ENCODE measurements at places on chromosomes 5 and 9.
A peak's percentile ranks its signal among the peaks of the same experiment; 100 is the strongest.

DNA sequence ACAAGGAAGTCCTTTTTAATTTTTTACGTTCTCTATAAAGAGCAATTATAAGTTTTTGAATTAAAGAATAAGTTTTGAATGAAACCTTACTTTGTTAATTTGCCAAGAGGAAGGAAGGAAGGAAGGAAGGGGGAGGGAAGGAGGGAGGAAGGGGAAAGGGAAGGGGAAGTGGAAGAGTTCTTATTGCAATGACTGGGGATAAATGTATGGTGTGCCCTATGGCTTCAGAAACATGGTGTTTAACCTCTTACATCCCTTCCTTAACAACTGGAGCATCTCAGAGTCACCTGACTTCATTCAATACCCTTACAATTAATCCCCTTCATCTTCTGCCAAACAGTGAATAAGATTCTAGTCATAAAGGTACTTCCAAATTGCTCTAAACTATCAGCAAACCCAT is 16.0 kb downstream of the CEMIP2 start:
- no peak for DNase-seq

GRCh38 chr5:177601577-177602457 is 1.9 kb downstream of the B4GALT7 start:
- no peak for DNase-seq

- no peak for DNase-seq
These were observed 461.0 kb downstream of the CCDC171 start for GRCh38 chr9:16013826-16014225.

- DNase-seq, result no peak
These were observed 29.9 kb downstream of the MAP3K1 start for GRCh38 chr5:56845277-56845676.

DNA sequence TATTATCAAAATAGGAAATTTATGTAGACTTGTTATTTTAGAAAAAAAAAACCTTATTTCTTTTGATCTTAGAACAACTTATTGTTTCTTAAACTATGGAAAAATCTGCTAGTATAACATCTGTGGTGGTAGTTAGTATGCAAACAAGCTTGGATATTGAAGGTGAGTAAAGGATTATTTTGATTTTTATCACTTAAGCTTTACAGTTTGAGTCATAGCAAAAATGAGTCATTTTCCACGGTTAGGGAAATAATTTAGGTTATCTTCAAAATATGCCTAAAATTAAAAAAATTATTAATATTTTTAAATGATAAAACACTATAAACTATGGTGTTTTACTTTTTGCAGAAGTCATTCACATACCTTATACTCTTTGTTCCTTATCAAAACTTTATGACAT is 107.2 kb upstream of the DHFR start:
- DNase-seq, result no peak

GRCh38 chr5:34534523-34535103 is 121.5 kb upstream of the RAI14 start:
- DNase-seq, result no peak

DNA sequence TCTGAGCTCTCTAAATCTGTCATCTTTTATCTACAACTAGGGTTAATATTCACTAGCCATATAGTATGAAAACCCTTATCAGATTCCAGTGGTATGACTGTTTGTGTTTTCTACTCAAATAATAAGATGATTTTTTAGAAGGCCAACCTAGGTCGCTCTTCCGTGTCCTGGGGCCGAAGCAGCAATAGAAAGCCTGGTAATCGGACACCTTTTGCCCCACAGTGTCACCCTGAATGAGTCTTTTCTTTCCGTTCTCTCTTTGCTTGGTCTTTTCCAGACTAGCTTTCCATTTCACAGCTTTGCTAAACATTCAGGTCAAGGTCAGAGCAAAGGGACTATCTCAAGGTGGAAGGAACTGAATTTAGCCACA is 243.3 kb upstream of the ANKRD55 start:
- no peak for DNase-seq

GRCh38 chr9:136791516-136792276 is 552 bp downstream of the TMEM141 start:
- DNase-seq, result peak; percentile 53

DNA sequence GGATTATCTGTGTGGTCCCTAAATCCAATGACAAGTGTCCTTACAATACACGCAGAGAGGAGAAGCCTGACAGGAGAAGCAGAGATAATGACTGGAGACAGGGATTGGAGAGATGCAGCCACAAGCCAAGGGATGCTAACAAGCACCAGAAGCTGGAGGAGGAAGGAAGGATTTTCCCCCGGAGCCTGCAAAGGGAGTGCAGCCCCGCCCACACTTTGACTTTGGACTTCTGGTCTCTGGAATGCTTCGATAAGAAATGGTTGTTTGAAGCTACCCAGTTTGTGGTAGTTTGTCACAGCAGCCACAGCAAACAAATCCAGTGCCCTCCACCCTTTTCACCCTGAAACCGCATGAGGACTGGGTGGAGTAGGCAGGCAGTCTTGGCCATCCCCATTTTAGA is 77.2 kb upstream of the BOD1 start:
- DNase-seq, result no peak

DNA sequence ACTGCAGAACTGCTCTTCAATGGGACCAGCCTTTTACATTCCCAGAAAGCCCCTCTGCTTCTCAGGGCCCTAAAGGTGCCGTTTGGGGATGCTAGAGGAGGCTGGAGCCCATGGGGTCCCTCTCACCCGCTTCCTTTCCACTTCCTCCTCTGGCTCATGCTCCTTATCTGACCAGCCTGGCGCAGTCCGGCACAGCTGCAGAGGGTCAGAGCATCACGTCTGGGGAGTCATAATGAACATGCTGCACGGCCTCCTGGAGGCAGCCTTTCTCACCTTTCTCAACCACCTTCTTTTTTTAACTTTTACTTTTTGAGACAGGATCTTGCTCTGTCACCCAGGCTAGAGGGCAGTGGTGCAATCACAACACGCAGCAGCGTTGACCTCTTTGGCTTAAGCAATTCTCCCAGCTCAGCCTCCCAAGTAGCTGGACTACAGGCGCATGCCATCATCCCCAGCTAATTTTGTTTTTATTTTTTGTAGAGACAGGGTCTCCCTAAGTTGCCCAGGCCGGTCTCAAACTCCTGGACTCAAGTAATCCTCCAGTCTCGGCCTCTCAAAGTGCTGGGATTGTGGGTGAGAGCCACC is 15.1 kb upstream of the TCF7 start:
- no peak for DNase-seq

GRCh38 chr5:147530530-147531389 is 20.9 kb upstream of the DPYSL3 start:
- DNase-seq, result no peak

DNA sequence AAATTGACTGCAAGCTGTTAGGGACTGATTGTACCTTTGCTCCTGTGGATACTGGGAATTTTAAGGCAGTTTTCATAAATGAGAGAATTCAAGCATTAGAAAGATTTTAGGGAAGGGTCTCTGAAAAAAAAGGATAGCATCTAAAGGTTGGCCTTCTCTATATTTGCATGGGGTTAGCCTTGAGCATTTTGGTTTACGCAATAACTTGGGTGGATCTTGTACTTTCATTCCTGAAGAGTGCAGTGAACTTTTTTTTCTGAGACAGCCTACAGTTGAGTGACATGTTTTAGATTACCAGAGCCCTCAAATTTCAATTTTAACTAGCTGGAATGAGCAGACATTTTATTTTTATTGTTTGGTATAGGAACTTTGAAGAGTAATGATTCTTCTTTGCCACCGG is 91.6 kb upstream of the NR3C1 start:
- no peak for DNase-seq

DNA sequence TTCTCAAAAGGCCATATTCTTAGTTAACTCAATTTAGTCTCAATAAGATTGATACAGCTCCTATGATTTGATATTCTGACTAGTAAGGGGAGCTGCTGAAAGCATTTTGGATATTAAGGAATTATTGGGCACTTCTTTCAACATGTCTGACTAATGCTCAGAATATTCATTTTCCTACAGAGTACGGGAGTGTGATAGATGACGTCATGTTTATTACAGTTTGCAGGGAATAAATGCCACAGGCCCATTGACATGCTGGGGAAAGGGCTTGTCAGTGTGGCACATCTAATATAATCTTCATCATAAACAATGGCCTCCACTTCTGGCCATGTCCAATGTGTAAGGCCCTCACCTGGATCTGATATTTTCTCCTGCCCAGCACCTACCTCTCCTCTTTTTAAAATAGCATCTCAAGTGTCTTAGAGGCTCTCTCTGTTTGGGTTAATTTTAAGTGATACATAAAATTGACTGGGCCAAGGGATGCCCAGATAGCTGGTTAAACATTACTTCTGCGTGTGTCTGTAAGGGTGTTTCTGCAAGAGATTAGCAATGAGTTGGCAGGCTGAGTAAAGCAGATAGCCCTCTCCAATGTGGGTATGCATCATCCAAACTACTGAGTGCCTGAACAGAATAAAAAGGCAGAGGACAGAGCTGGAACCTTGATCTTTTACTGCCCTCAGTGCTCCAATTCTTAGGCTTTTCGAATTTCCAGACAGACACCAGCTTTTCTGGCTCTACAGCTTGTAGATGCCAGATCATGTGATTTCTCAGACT is 99.3 kb downstream of the SLC24A2 start:
- DNase-seq, result no peak

DNA sequence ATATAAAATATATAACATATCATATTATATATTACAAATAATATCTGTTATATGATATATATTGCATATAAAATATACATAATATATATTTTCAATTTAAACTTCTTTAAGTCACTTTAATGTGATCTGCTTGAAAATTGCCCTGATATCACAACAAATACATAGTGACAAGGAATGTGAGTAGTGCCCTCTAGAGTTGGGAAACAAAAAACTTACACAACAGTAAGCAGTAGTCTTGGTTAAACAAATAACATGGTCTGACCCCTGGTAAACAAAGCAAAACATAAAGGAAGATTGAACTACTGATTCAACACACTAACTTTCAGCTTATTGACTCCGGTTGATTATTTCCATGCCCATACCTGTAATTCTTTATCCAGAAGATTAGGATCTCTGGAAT is 188.3 kb upstream of the NMUR2 start:
- DNase-seq, result no peak

DNA sequence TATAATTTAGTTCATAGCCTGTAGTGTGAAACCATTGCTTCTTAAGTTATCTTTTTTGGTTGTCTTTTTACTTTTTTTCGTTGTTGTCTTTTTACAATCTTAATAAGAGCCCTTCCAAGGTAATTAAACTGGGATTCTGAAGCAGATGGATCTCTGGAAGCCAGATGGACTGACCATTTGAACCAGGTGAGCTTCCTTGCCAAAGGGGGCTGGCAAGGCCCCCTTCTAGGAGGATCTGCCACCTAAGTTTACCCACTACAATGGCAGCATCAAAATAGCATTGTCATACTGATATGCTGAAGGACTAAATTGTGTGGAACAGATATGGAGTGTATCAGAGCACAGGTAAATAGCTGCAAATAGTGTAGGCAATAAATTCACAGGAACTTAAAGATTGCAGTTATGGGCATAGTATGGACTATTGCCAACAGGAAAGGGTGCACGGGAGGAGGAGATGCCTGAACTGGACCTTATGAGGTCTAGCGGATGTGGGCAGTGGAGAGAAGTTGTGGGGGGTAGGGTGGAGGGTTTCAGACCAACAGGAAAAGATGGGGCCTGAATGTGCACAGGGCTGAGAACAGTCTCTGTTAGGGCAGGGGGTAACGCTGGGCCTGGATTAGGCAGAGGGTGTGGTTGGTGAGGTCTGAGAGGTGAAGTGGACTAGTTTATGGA is 61.5 kb upstream of the CTXN3 start:
- DNase-seq, result no peak

GRCh38 chr5:78908173-78909061 is 76.7 kb downstream of the ARSB start:
- DNase-seq, result peak; percentile 27

DNA sequence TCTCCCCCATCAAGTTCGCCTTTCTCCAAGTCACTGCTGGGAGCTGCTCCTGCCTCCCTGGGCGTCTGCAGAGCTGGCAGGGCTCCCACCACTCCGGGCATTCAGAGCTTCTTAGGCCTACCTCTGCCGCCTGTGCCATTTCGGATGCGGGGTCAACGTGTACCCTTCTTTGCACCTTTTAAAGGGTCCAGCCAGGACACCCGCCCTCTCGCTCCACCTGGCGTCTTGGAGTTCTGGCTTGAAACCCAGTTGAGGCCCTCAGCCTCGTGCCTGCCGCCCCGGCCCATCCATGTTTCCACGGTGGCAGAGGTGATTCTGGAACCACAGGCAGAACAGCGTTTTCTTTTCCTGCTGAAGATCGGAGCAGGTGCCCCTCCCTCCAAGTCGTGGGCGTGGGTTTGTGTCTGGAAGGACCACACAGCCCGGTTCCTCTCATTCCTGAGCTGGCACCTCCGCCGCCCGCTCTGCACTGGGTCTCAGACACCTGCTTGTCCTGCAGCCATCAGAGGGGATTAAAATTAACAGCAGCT is 32.9 kb downstream of the NDUFS6 start:
- no peak for DNase-seq

- DNase-seq, result no peak
These were observed 72.5 kb downstream of the MACROH2A1 start for GRCh38 chr5:135326296-135327254.

DNA sequence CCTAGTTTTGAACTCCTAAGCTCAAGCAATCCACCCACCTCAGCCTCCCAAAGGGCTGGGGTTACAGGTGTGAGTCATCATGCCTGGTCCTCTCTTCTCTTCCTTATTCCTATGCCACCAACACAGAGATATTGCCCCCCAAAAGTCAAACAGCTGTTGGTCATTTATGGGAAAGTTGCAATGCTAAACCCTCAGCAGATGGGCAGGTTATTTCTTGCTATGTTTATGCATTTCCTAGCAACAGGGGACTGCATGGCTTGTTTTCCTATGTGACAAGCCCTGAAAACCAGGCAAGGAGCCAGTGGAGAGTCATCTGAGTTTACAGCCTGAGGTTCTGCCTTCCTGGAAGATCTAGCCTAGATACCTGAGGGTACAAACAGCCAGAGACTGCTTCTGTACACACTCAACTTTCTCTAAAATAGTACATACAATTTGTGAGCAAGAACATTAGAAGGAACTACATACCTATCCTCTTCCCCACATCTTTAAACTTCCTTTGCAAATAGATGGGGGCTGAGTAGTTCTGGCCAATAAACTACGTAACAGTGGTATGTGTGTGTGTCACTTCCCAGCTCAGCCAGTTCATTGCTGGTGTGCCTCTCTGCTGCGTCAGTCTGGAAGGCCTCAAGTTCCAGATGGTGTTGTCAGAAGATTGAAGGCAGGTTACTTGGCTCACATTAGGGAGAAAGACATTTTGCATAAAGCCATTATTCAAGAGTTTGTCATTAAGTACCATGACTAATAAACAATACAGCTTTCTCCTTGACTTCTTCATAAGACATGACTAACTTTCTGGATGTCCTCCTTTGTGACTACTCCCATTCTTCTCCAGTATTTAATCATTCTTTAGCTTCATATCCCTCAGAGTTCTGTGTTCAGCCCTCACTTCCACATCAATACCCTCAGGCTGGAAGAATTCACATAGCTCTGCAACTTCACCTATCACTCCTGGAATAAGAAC is 65.3 kb downstream of the CSNK1A1 start:
- no peak for DNase-seq

- no peak for DNase-seq
These were observed 68.5 kb downstream of the SPTLC1 start for GRCh38 chr9:92046676-92047075.

- no peak for DNase-seq
These were observed 218.6 kb downstream of the FBXL7 start for GRCh38 chr5:15718421-15719179.

GRCh38 chr9:111118256-111118948 is 80.1 kb upstream of the LPAR1 start:
- DNase-seq, result no peak
